Bronchial smooth muscle cell (primary cell): ENCODE measurements at places on chromosomes 5 and 9. TPM values are rescaled to one million over a fixed set of nuclear protein-coding genes. Genes with fewer than 3 reads are reported as not detected.

The CTXN3 gene
- not detected in 2 replicates for total RNA-seq

The IL33 gene
- total RNA-seq, result 79.0 and 83.6 TPM in 2 replicates

The PDE8B gene
- total RNA-seq, result 0.09 TPM in 1 of 2 replicates, not detected in the other

The MAST4 gene
- 3.9 and 13.7 TPM in 2 replicates for total RNA-seq

The ZNF366 gene
- not detected in 2 replicates for total RNA-seq
